ENCODE measurements at places on chromosomes 1 and 21. TPM values are rescaled to one million over a fixed set of nuclear protein-coding genes. Genes with fewer than 3 reads are reported as not detected.
A peak's percentile ranks its signal among the peaks of the same experiment; 100 is the strongest.

The EDARADD gene
- polyA plus RNA-seq, result 7.6 TPM

The CFHR3 gene
- 0.13 TPM for polyA plus RNA-seq

The AMY1B gene
- not detected for polyA plus RNA-seq

- no peak for DNase-seq
These were observed 594 bp upstream of the EXO5 start for GRCh38 chr1:40507973-40508372.

- DNase-seq, result peak; percentile 29
These were observed 3.3 kb upstream of the ZBTB18 start for GRCh38 chr1:244047621-244048255.
